GM03348 (cell line): ENCODE measurements at places on chromosomes 1 and 21.

DNA sequence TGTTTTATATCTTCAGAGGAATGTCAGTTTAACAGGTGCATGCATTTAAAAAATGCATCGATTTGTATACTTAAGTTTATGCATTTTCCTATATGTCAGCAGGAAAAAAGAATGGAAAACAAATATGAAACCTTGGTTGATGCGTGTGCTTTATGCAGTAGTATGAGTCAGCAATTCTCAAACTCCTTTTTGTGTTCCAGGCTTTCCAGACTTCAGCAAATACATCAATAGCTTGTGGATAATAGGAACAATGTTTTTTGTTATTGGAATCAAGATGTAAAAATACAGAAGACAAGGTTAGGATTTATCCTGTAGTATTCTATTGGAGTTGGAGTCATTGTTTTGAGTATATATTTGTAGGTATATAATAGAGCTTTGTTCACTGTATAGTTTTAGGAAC is 45.2 kb downstream of the CHODL start:
- DNase-seq, result no peak

GRCh38 chr1:209106237-209106741 is 477.2 kb upstream of the CAMK1G start:
- peak; percentile 31 for DNase-seq

GRCh38 chr21:38460171-38460742 is 38.0 kb downstream of the ERG start:
- peak; percentile 77 for DNase-seq

DNA sequence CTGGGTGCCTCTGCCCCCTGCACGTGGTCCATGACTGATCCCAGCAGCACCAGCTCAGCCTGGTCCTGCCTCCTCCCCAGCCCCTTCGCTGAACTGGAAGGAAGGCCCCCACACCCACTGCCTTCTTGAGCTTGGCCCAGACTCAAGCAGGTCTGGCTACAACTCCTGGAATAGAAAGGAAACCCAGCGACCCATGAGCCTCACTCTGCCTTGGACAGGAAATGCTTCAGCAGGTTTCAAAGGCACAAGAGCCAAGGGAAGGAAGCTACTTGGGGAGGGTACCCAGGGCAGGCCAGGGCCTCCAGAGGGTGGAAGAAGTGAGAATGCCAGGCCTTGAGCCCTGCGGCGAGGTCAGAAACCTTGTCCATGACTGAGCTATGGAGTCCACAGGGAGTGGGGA is 35.9 kb upstream of the RD3 start:
- no peak for DNase-seq

GRCh38 chr1:26259005-26259404 is 20.9 kb upstream of the SH3BGRL3 start:
- DNase-seq, result no peak

- DNase-seq, result no peak
Observed at GRCh38 chr21:14711287-14711686, 165.2 kb upstream of the SAMSN1 start.

DNA sequence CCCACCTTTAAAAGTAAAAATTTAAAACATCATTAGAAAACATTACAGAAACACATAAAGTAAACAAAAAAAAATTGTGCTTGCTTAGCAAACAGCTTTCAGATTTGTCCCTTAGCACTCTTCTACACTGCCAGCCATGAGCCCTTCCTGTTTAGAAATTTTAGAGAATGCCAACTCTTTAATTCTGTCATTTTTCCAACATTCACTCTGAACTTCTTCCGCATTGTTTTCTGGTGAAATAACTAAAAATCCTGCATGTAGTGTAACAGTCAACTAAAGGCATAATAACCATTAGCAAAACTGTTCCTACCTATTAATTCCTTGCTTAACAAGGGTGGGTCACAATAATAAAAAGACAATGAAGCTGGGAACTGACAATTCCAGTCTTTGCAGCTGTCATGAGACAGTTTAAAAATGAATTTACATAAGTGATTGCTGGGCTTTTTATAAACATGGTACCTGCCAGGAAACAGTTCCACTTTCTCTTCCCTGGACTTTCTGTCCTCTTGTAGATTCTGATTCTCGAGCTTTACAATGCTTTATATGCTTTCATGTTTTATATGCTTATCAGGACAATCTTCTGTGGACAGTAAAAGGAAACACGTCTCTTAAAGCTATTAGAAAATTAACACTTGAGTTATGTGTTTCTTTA is 19.0 kb downstream of the GNG12 start:
- DNase-seq, result peak; percentile 35

GRCh38 chr1:19635646-19636045 is 8.5 kb upstream of the NBL1 start:
- peak; percentile 30 for DNase-seq

DNA sequence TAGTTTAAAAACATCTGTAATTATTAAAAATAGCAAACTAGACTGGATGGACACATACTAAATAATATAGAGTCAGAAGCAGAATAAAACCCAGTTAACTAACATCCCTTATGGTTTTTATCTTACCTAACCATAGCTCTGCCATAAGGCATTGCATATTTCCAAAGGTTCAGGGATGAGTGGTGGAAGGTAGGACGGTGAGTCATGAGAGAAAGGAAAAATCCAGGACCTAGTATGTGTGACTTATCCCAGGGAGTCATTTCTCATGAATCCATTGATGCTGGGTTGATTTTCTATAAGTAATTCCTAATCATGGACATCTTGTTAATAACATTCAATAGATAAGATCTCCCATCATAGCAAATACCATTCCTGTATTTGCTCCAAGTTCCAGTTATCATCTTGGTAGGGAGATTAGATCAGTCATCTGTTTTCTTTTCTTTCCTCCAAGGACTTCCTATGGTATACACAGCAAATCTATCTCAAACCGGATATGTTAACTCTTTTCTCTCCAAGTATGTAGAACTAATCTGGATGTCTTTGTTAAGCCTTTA is 490.7 kb upstream of the B3GALT2 start:
- DNase-seq, result no peak

DNA sequence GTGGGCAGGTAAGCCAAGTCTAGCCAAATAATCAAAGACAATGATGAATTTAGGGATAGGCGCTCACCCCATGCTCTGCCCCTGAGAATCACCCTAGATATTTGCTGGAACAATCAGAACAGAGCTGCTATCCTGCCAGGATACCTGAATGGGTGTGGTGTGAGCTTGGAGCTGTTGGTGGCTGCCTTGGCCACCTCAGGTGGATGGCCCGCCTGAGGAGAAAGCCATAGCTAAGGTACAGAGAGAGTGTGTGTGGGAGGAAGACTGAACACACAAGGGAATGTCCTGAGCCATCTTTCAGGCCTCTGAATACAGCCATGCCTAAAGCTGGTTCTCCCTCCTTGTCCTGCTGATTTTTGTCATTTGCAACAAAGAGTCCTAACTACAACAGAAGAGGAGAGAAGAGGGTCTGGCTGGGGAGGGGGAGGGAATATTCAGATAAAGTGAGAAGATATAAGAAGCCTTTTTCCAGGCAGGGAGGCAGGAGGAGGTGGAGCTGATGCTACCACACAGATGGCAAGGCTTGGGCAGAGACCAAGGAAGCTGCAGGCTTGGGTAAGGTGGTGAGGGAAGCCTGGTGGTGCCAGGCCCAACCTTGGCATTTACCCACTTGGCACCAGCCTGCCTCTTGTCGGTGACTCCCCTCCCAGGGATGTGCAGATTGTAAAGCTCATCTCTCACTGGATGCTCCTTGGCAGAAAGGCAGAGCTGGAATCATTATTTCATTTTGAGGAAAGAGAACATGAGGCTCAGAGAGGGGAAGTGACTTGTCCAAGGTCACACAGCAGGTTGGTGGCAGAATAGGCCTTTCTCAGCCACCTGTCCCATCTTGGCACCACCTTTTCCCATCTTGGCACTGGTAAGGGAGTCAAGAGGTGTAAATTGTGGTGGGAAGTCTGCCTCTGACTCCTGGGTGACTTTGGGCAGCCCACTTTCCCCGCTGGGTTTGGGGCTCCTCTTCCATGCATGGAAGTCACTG is 49.7 kb downstream of the NKAIN1 start:
- no peak for DNase-seq

GRCh38 chr21:32278103-32278502 is 746 bp downstream of the MIS18A start:
- no peak for DNase-seq

GRCh38 chr21:25831300-25831960 is 96.7 kb downstream of the GABPA start:
- DNase-seq, result no peak

- no peak for DNase-seq
Observed at GRCh38 chr1:44829506-44830384, 13.3 kb downstream of the PTCH2 start.

DNA sequence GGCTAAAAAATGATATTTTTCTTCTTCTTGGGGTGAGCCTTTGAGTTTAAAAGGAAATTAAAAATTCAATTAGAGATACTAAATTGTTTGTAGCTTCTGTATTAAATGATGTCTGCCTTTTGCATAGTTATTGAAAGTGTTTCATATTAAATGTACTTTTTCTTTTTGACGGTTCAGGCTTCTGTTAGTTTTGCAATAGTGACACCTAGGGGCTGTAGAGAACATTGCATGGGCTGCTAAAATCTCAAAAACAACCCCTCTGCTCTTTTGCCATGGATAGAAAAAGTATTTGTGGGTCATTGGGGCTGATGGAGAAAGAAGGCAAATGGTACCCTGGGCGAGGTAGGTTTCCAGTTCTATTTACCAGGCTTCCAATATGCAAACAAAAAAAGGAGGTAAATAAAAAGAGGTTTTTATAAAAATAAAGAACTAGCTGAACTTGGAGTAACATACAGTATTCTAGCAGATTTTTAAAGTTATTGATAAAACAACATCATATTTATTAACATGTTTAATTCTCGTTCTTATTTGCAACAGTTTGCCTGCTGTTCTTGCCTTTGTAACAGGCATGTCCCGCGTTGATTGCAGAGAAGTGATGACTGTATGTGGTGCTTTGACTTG is 115.4 kb upstream of the HOOK1 start:
- DNase-seq, result peak; percentile 43

GRCh38 chr1:184408580-184408979 is 21.8 kb downstream of the C1orf21 start:
- DNase-seq, result no peak

DNA sequence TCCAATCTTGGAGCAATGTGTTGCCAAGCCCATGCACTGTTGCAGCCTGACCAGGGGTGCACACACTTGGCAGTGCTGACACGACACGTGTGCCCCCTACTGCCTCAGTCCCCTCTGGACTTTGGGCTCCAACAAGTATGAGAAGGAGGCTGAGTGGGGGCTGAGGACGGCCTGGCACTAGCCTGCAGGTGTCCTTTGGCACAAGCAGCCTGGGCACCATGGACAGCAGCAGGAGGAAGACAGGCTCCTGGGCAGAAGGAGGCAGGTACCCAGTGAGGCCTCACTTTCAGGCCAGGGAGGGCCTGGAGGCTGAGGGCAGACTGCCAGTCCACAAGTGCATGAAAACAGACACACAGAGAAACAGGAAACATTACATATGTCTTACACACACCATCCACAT is 1702.9 kb upstream of the B3GALT2 start:
- no peak for DNase-seq

- no peak for DNase-seq
Observed at GRCh38 chr1:112737573-112737972, 22.4 kb upstream of the PPM1J start.

- no peak for DNase-seq
Observed at GRCh38 chr1:30677471-30677870, 45.9 kb downstream of the MATN1 start.

- DNase-seq, result no peak
Observed at GRCh38 chr1:157658571-157658970, 42.0 kb downstream of the FCRL3 start.

DNA sequence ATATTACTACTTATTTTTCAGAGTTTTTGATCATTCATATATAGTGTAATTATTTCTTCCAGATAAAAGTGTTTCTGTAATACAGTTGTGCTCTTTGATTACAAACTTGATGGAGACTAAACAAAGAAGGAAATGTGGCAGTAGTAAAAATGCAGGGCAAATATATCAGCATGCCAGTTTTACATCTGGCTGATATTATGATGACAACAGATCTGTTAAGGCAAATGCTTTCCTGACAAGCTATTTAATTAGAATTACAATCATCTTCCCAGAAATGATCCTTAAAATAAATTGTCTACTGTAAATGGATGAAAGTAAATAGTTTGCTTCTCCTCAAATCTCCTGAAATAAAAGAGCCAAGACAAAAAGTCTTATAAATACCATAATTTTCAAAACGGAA is 1659.8 kb downstream of the BRINP3 start:
- DNase-seq, result no peak

DNA sequence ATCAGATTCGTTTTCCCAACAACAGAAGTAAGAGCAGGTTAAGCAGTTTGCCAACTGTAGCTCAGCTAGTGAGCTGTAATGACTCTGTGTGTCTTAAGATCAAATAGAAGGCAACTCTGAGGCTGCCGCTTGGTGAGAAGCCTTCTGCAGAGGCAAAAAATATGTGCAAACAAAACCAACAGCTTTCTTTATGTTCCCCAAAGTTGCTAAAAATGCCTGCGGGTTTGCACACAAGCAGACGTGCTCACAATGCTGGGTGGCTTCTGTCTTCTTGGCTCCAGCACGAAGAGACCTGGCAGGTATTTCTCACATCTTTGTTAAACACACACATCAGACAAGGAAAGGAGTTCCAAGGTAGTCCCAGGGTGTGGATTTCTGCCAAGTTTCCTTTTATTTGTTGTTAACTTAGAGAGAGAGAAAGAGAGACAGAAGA is 158.9 kb upstream of the JUN start:
- no peak for DNase-seq

DNA sequence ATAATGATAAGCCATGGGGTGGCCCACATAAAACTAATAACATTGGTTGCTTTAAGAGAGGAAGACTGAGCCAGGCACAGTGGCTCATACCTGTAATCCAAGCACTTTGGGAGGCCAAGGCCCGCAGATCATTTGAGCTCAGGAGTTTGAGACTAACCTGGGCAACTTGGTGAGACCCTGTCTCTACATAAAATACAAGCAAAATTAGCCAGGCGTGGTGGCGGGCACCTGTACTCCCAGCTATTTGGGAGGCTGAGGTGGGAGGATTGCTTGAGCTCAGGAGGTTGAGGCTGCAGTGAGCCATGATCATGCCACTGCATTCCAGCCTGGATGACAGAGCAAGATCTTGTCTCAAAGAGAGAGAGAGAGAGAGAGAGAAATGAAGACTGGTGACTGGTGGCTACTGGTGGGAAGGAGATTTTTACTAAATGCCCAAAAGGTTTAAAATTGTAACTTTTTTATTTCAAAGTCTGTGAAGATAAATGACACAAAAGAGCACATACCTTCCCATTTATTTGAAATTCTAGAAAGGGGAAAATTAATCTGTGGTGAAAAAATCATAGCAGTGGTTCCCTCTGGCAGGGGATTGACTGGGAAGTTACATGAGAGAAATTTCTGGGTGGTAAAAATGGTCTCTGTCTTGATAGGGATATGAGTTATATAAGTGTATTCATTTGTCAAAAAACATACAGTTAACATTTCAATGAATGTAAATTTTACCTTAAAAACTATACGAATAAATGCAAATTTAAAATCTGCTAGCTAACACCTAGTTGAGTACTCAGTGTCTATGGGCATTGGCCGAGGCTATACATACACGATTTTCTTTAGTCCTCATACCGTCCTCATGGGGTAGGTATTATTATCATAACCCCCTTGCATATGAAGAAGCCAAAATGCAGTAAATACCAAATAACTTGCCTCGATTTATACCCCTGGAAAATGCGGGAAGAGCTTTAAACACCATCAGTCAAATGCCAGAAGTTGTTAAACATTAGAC is 2.2 kb upstream of the NBPF1 start:
- DNase-seq, result no peak

- DNase-seq, result no peak
Observed at GRCh38 chr1:158810311-158810710, 20.8 kb upstream of the MNDA start.
